ENCODE measurements at places on chromosomes 7 and 10. TPM values are rescaled to one million over a fixed set of nuclear protein-coding genes. Genes with fewer than 3 reads are reported as not detected.

TLX1 gene
- total RNA-seq = not detected

LGI1 gene
- total RNA-seq = not detected

CCM2 gene
- total RNA-seq = 38.7 TPM

CRYGN gene
- not detected for total RNA-seq

SPAM1 gene
- not detected for total RNA-seq

HOXA3 gene
- 10.8 TPM for total RNA-seq

SYCE1 gene
- not detected for total RNA-seq

CFAP70 gene
- total RNA-seq = 0.28 TPM

ELN gene
- total RNA-seq = 0.13 TPM

PRTFDC1 gene
- total RNA-seq = 16.0 TPM

HOXA2 gene
- total RNA-seq = 1.0 TPM

SPDYE1 gene
- not detected for total RNA-seq

NUPR2 gene
- total RNA-seq = not detected

PRLHR gene
- not detected for total RNA-seq

PIP gene
- total RNA-seq = not detected

ENKUR gene
- total RNA-seq = 0.27 TPM

CLIP2 gene
- 23.4 TPM for total RNA-seq

FUOM gene
- 12.8 TPM for total RNA-seq

TBX20 gene
- total RNA-seq = 2.4 TPM

VTI1A gene
- 11.6 TPM for total RNA-seq

LBX1 gene
- total RNA-seq = not detected

FMC1 gene
- total RNA-seq = 30.8 TPM

ADRB1 gene
- 0.94 TPM for total RNA-seq

VIPR2 gene
- total RNA-seq = not detected

CYP2C19 gene
- total RNA-seq = 0.02 TPM
